ENCODE measurements at places on chromosomes 12 and 14.

- DNase-seq = no peak
Observed at GRCh38 chr14:24181371-24182077, 7.1 kb downstream of the IPO4 start.

DNA sequence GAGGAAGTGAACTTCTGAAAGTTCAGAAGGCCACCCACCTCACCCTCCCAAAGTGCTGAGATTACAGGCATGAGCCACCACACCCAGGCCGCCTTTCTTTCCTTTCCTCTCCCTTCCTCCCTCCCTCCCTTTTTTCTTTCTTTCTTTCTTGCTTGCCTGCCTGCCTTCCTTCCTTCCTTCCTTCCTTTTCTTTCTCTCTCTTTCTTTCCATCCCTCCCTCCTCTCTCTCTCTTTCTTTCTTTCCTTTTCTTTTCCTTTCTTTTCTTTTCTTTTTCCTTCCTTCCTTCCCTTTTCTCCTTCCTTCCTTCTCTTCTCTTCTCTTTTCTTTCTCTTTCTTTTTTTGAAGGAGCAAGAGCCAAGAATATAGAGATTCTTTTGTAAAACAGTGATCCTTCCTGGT is 208.3 kb upstream of the HMGA2 start:
- DNase-seq = no peak

DNA sequence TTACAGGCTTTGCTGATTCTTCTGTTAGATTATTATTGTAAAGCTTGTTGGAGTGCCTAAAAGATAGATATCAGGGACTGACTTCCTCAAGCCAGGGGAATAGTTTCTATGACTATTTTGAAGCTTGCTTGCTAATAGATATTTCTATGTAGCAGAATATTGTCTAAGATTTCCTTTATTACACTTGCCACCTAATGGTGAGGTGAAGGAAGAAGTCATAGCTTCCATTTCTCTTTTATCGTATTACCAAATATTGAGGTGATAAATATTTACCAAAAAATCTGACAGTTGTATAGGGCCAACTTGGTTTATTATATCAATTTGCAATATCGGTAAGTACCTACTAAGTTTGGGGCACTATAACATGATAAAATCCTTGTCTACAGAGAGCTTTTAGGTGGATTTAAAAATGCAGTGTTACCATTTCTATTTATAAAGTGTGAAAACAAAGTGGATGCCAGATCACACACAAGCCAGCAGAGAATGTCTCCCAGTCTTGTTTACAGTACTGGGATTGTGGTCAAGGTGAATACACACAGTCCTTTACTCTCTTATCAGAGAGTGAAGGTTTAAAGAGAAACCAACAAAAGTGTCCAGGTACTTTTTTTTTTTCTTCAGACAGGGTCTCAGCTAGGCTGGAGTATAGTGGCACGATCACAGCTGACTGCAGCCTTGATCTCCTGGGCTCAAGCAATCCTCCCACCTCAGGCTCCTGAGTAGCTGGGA is 137.9 kb downstream of the IGF1 start:
- no peak for DNase-seq

GRCh38 chr12:48968467-48968866 is 3.1 kb downstream of the WNT10B start:
- DNase-seq = no peak

DNA sequence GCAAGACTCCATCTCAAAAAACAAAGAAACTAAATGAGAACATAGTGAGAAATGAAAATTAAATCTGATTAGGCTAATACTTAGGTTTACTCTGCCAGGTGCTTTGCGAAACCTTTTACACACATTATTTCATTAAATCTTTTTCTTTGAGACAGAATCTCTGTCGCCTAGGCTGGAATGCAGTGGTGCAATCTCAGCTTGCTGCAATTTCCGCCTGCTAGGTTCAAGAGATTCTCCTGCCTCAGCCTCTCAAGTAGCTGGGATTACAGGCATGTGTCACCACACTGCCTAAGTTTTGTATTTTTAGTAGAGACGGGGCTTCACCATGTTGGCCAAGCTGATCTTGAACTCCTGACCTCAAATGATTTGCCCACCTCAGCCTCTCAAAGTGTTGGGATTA is 21.9 kb upstream of the EEA1 start:
- DNase-seq = no peak

- no peak for DNase-seq
Observed at GRCh38 chr12:2364631-2365051, 311.9 kb downstream of the CACNA1C start.

DNA sequence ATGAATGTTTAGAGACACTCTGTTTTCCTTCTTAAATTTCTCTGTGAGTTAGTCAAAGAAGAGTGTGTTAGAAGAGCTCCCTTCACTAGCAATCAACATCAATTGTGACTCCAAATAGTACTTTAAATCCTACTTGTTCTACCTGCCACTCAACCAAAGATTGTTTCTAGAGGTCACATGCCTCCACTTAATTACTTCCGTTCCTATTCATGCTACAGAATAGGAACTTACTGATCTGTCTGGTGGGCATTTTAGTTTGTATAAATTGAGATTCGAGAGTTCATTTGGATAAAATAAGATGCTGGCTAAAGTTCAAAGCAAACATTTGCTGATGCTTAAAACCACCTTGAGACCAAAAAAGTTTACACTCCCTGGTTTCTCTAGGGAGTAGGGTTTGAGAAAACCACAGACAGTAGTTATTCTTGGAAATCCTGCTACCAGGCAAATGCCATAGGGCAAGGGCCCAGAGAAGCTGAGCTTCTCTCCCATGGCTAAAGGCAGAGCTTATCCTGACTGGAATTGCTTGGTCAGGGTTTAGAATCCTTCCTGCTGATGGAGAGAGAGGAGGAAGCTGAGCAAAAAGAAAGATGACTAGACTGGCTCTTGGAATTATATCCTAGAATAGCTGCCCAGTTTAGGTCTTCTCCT is 389.6 kb upstream of the ATP2B1 start:
- no peak for DNase-seq

DNA sequence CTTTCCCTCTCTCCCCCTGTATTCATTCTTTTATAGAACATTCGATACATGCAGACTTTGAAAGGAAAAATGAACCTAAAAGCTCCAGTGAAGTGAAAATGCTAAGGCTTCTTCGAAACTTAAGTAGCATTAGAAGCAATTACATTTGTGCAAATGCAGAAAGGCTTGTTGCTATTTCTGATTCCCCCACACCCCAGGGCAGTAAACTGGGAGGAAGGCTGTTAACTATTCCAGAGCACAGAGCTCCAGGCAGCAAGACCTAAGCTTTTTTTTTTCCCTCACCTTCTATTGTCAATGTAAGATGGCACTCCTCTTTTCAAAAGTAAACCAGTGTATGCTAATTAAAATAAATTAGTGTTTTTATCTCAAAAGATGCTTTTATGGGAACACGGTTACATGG is 448.9 kb upstream of the TBX3 start:
- no peak for DNase-seq

DNA sequence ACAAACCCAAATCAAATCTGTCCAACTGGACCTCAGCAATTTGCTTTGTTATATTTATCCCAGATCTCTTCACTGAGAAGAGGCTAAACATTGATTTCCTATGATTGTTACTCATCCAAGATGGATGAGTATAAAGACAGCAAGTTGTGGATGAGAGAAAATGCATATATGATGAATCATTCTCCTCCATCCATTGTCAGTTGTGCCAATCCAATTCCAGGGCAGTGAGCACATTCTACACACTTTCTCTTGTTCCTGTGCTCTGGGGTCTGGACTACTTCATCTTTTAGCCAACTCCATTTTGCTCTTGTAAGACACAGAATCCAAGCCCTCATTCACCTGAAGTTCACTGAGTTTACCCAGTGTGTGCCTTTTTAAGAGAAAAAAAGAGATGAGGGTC is 105.7 kb downstream of the GCH1 start:
- peak; percentile 82 for DNase-seq

- peak; percentile 7 for DNase-seq
Observed at GRCh38 chr12:80858356-80858755, 79.4 kb downstream of the LIN7A start.

DNA sequence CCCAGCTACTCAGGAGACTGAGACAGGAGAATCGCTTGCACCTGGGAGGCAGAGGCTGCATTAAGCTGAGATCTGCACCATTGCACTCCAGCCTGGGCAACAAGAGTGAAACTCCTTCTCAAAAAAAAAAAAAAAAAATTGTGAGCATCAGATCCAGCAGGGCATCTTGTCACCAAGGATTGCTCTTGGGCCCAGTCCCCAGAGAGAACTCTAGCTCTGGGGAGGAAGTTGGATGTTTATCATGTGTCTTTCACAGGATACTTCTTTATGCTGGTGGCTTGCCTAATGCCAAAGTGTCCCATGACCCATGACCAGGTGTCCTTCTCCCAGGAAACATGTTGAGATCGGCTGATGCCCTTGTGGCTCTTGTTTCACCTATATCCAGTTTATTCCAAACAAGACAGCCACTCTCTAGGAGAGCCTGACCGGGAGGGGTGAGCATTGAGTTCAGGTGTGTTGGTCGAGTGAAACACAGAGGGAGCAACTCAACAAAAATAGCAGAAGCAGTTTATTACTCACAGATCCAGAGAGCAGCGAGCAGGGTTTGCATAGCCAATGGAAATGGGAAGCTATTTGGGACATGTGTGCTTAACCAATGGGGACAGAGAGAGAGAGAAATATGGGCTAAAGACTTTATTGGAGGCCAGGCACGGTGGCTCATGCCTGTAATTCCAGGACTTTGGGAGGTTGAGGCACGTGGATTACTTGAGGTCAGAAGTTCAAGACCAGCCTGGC is 6.6 kb upstream of the TCHP start:
- DNase-seq = no peak

DNA sequence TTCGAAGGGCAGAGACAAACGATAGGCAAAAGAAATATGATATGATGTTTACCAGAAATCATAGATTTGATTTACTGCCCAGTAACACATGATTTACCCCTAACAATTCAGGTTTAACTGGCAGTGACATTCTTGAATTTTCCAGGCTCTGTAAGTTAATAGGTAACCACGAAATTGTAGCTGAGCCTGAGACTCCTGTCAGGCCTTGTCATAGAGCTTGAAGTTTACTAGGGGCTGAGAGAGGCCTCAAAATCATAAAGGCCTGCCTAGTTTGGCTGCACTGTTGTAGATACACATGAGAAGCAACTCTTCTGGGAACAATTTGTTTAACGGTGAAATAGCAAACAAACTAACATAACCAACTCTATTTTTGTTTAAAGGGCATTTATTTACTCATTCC is 3.3 kb downstream of the ERP27 start:
- no peak for DNase-seq

DNA sequence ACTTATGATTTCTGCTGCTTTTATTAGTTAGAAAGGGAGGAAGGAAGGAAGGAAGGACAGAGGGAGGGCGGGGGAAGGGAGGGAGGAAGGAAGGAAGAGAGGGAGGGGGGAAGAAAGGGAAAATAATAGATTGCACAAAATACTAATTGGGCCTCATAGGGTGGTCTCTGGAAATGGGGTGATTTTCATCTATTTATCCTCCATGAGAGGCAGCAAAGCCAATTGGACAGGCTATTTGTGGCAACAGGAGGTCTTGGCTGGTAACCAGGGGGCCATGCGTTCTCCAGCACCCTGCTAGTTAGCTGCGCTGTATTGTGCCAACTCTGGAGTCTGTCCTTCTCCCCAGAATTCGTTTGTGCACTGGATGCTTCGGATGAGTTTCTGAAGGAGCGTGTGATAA is 24.1 kb upstream of the PAPOLA start:
- no peak for DNase-seq

- no peak for DNase-seq
Observed at GRCh38 chr14:53310412-53310811, 157.3 kb upstream of the DDHD1 start.

- peak; percentile 57 for DNase-seq
Observed at GRCh38 chr12:7431993-7432685, 11.8 kb downstream of the CD163L1 start.

DNA sequence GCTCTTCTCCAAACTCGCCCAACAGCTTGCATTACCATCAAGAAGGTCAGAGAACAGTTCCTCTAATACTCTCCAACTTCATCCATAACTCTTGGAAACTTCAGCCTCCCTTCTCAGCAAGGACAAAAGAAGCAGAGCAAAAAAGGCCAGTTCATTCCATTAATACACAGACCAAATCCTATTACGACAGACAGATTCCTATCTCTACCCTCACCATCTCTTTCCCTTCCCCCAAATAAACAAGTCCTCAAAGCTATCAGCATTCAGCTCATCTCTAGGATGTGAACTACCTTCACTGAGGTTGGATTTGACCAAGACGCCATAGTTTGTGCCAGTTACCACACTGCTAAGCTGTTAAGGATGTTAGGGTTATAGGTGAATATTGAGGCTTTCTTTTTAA is 25.2 kb downstream of the SINHCAF start:
- DNase-seq = no peak

DNA sequence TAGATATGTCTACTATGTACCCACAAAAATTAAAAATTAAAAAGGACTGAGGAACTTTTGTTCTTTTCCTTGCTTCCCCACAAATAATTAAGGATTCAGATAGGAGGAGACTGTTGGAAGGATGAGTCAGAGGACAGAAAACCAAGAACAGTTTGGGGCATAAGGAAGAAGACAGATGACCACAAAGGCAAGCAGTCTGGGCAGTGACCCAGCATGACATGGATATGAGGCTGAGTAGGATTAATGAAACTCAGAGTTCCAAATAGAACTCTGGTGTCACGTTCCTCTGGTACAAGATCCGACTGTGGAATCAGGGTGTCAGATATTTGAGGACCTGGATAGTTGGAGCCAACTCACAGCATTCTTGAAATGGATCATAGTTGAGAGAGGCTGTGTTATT is 89.3 kb upstream of the SLC38A4 start:
- DNase-seq = peak; percentile 90

GRCh38 chr12:72622556-72622955 is 350.4 kb downstream of the TRHDE start:
- DNase-seq = no peak

DNA sequence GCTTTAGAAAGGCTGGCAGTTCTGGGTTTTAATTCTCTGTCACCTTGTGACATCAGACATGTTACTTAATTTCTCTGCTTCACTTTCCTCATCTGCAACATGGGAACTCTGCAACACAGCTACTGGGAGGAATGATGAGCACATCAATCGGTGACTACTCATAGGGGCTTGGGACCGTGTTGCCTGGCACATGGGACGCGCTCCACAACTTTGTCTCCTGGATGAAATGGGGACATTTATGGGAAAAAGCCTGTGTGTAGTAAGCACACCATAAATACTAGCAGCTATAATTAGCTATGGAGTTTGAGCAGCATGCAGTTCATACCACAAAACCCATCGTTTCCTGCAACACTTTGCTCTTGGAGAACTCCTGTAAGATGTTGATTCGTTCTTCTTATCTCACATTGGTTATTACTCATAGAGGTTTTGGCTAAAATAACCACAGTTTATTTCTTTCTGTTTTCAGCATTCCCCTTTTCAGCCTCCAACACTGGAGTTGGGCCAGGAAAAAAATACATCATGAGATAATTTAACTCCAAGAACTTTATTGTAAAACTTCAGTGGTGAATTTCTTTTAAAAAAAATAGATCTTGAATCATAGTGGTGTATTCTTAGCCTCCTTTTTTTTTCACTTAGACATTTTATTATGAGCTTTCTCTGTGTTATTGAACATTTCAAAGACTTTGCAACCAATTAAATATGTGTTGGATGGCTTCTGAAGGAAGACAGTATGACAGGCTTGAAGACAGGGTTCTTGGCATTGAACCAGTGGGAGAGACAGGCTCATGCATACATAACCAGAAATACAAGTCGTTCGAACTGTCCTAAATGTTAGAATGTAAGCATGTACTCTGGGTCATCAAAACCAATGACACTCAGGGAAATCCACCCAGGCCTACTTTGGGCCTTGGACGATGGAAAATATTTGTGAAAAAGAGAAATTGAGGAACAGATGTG is 72.7 kb downstream of the RIN3 start:
- peak; percentile 85 for DNase-seq
